Thoracic aorta (tissue), 2 donors: ENCODE measurements at places on chromosomes 3 and 15. TPM values are rescaled to one million over a fixed set of nuclear protein-coding genes. Genes with fewer than 3 reads are reported as not detected.

The C2CD4A gene
- 1.8 TPM for total RNA-seq

The GABRA5 gene
- not detected for total RNA-seq

The SLC27A2 gene
- total RNA-seq, result not detected

The PRR23B gene
- not detected for total RNA-seq

The CFAP20DC gene
- total RNA-seq, result not detected

The SPRED1 gene
- total RNA-seq, result 24.6 TPM

The RTP3 gene
- total RNA-seq, result not detected

The THAP10 gene
- total RNA-seq, result 0.81 TPM

DNA sequence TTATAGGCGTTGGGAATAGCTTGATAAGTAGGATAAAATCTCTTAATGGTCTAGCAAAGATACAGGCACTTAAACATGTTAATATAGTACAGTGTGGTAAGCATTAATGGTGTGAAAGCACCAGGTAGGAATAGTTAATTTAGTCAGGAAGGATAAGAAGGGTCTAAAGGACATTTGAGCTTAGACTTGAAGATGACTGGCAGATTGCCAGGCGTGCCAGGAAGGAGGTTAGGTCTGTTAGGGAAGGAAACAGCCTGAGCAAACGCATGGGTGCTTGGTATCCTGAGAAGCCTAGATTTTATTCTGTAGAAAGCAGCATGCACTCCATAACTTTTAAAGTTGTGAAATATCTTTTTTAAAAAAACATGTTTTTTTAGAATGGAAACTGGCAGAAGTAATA lies 17.7 kb downstream of the SEC62 start:
- DNase-seq, result no peak

GRCh38 chr3:104887069-104887468 lies 479.6 kb upstream of the ALCAM start:
- no peak for DNase-seq

DNA sequence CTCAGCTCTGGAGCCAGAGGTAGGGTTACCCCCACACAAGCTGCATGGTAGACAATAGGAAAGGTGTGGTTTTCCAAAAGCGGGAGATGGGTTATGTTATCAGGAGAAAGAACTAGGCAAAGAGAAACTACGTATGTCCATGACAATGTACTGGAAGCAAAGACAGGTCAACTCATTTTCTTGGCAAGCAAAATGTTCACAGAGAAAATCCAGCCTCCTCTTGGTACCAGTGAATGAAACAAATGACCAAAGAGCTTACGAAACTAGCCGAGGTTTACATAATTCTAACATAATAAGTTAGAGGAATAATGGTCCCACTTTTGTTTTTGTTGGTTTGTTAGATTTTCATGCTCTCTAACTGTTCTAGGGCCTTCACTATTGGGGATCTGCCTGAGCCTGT lies 338.1 kb upstream of the TGFBR2 start:
- no peak for DNase-seq

DNA sequence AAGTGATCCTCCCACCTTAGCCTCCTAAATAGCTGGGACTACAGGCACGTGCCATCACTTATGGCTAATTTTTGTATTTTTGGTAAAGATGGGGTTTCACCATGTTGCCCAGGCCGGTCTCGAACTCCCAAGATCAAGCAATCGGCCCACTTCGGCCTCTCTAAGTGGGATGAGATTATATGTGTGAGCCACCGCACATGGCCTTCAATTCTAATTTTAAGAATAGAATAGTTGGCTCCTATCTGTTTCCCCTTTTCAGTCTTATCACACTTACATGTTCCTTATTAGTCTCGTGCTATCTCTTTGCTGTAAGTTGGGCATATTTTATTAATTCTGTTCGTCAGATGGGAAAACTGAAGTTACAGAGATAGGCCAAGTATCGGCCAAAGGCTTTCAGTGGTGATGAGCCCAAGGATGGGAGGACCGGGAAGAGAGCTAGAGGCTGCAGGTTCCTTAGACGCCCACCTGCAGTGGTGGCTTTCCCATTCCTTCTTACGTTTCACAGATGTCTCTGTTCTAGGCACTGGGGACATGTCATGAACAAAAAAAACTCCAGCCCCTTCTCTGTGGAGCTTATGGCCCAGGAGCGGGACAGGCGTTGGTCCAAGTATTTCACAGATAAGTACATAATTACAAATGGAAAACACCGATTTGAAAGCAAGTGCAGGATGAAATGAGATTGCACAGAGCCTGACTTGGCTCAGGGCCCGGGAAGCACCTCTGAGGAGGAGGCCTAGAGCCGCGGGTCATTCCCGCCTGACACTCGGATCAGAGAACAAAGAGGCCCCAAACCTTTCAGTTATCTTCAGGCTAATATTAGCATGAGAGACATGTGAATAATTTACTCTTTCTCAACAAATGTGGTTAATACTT lies 91.1 kb upstream of the KLF13 start:
- DNase-seq, result no peak

GRCh38 chr3:176906046-176906905 lies 291.0 kb downstream of the TBL1XR1 start:
- DNase-seq, result no peak

DNA sequence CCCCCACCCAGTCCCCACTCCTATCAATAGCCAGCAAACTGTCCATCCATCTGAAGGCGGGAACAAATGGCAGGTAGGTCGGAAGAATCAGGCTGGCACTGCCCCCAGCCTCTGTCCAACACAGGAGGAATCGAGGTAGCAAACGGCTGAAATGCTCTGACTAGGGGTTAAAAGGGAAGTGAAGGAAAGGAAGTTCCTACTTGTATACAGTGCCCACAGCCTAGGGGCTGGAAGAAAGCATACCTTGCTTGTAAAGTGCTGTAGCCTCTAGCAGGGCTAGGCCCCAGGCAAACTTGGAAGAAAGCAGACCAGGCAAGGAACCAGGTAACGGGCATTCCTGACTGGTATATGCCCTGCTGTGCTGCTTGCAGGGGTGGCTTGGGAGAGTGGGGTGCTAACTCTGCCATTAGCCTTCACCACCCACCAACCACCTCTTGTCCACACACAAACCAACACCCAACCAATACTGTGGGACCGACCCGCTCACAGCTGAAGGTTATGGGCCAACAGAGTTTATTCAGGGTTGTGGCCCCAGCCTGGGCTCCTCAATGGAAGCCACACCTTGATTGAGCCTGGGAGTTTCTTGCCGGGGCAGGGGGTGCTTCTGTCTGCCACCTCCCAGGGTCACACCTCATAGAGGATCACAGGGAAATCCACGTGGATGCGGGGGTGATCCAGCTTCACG lies 2.4 kb downstream of the TUSC2 start:
- DNase-seq, result no peak

GRCh38 chr3:189744235-189744634 lies 113.0 kb downstream of the TP63 start:
- DNase-seq, result no peak

DNA sequence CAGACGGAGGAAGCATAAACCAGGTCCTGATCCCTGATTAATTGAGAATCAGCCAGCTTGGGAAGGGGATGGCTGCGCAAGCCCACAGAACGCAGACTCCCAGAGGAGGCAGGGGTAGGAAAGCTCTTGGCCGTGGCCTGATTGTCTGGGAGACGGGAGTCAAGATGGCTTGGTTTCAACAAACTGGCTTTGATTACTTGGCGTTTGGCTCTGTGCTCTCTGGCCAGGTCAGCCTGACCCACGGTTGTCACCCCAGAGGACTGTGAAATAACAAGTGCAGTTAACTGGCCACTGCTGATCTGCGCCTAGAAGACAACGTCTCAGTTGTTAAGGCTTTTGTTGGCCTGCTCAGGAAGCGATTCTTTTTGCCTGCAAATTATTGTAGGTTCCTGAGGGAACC lies 387.0 kb upstream of the PROK2 start:
- DNase-seq, result no peak

DNA sequence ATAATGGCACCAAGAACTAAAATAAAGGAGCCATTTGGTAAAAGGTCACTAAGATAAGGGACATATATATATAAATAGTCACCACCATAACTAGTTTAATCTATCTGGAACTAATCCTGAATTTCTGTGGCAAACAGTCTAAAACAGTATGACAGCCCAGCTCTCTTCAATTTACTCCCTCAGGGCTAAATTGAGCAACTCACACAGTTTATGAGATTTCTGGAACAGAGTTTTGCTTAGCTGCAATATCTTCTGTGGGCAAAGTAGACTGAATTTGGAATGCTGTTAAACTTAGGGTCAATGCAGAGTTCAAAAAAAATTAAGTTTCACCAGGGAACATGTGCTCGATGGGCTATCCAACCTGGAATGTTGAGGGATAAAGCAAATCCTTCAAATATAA lies 70.1 kb upstream of the VEPH1 start:
- DNase-seq, result no peak

- DNase-seq, result no peak
These were observed 104.4 kb downstream of the TMCO5A start for GRCh38 chr15:38038659-38039442.

- DNase-seq, result no peak
These were observed 748.1 kb downstream of the GBE1 start for GRCh38 chr3:81013360-81013759.

DNA sequence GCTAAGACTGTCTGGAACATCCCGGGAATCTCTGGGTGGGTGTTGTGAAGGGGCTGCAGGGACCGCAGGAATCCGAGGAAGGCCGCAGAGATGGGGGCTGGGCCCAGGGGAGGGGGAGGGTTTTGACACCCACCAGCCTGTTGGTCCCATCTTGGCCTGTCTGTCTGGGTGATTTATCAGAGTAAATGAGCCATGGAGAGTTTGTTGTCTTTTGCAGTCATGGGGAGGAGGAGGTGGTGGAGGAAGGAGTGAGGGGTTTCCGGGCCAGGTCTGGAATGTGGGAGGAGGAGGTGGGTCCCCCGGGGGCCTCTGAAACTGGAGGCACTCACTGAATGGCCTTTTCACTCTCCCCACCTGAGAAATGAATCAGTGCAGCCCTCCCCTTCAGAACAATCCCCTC lies 11.5 kb downstream of the SEMA3F start:
- no peak for DNase-seq

- no peak for DNase-seq
These were observed 16.9 kb downstream of the RFTN1 start for GRCh38 chr3:16496408-16497222.

DNA sequence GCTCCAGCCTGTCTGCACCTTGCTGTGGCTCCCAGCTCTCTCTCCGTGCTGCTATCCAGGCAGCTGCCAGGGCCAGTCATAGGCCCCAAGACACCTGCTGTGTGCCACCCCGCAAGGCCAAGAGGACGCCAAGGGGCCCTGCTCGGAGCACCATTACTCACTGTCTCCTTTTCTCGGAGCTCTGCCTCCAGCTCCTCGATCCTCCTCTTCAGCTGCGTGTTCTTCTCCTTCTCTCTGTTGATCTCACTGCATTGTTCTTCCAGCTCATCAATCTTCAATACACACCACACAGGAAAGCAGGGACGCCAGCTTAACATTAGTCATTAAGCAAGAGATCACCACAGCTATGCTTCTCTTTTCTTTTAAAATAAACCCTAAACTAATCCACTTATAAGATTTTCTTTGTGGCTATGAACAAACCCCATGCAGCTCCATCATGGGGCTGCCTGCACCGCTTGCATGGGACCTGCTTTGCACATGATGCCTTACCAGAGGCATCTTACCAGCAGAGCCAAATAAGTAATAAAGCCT lies 42.6 kb downstream of the WHAMM start:
- DNase-seq, result no peak

DNA sequence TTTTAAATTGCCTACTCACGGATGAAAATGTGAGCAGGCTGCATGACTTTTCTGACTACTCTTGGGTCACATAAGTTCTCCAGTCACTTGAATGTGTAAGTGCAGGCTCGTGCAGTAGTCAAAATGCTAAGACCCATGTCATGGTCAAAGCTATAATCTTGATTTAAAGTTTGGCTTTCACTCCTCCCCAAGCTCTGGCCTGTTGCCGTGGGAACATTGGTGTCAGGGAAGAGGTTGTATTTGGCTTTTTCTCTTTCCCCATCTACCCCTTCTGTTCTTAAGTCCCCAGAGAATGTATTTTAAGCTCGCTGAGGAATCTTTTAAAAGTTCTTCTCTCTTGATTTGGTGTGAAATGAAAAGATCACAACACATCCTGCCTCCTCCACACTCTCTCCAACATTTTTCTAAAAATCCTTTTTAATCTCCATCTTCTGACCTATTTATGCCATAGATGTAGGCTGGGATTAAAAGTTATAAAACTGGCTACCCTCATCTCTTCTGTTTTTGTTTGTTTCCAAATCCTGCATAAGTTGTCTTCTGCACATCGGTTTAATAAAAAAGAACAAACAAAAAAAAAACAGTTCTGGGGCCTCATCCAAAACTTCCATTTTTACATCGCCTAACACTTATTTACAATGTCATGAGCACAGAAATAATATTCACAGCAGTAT lies 61.4 kb upstream of the ADAMTSL3 start:
- DNase-seq, result no peak

GRCh38 chr3:114111060-114111770 lies 54.7 kb downstream of the QTRT2 start:
- DNase-seq, result no peak

GRCh38 chr3:151403246-151403645 lies 18.7 kb upstream of the P2RY12 start:
- no peak for DNase-seq

- no peak for DNase-seq
These were observed 230.2 kb upstream of the IGF1R start for GRCh38 chr15:98418122-98418521.

- no peak for DNase-seq
These were observed 269.3 kb downstream of the ARPP21 start for GRCh38 chr3:35908366-35909232.

GRCh38 chr15:91136386-91136923 lies 36.4 kb downstream of the SV2B start:
- DNase-seq, result no peak

- no peak for DNase-seq
These were observed 5.3 kb upstream of the APEH start for GRCh38 chr3:49668861-49669260.

GRCh38 chr3:140420621-140421357 lies 257.1 kb upstream of the TRIM42 start:
- DNase-seq, result no peak

DNA sequence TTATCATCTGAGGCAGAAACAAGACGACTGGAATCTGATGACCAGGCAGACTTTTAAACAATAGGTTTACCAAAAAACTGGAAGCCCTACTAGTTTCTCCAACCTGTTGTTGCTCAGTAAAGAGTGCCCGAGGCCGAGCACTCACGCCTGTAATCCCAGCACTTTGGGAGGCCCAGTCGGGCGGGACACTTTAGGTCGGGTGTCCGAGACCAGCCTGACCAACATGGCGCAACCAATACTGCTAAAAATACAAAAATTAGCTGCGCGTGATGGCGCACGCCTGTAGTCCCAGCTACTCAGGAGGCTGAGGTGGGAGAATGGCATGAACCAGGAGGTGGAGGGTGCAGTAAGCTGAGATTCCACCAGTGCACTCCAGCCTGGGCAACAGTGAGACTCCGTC lies 1.1 kb upstream of the WDR5B start:
- DNase-seq, result no peak

DNA sequence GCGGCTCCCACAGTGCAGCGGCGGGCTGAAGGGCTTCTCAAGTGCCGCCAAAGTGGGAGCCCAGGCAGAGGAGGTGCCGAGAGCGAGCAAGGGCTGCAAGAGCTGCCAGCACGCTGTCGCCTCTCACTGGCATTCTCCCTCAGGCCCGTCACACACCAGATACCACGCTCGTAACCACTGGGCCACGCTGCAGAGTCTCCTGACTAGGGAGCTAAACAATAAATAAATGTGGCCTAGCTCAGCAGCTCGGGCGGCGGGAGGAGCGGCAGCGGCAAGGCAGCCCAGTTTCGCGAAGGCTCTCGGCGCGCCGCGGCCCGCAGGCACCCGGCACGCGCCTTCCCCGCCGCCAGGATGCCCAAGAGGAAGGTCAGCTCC lies 55.9 kb upstream of the FAM174B start:
- no peak for DNase-seq
